ENCODE measurements at places on chromosomes 7 and 10. TPM values are rescaled to one million over a fixed set of nuclear protein-coding genes. Genes with fewer than 3 reads are reported as not detected.

DNA sequence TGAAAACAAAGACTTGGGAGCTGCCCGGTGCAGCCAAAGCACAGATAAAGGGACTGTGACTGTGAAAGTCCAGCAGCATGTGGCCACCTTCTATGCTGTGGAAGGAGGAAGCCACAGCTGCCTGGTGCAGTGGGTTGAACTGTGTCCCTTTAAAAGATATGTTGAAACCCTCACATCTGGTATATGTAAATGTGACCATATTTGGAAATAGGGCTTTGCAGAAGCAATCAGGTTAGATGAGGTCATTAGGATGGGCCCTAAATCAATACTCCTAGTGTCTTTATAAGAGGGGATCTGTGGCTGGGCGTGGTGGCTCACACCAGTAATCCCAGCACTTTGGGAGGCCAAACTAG, 136.9 kb downstream of the GLI3 start:
- DNase-seq, result no peak

DNA sequence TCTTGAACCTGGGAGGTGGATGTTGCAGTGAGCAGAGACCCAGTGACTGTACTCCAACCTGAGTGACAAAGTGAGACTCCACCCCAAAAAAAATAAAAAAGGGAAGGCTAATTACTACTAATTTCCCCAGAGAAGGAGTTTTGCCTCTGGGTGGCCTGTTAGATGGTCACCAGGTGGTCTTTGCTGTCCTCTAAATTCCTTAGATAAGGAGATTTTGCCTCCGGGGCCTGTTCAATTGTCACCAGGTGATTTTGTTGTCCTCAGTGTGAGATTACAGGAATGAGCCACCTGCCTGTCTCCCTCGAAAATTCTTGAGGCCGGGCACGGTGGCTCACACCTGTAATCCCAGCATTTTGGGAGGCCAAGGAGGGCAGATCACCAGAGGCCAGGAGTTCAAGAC, 24.4 kb upstream of the ZMIZ2 start:
- no peak for DNase-seq

- no peak for DNase-seq
These were observed 74.6 kb downstream of the PPP1R17 start for GRCh38 chr7:31761646-31762045.

- DNase-seq, result no peak
These were observed 50.6 kb upstream of the SMNDC1 start for GRCh38 chr10:110355141-110355831.

GRCh38 chr10:71597821-71598498, 121.6 kb downstream of the C10orf105 start:
- peak; percentile 47 for DNase-seq

GRCh38 chr7:143286522-143286890, 1.6 kb upstream of the CASP2 start:
- DNase-seq, result no peak

DNA sequence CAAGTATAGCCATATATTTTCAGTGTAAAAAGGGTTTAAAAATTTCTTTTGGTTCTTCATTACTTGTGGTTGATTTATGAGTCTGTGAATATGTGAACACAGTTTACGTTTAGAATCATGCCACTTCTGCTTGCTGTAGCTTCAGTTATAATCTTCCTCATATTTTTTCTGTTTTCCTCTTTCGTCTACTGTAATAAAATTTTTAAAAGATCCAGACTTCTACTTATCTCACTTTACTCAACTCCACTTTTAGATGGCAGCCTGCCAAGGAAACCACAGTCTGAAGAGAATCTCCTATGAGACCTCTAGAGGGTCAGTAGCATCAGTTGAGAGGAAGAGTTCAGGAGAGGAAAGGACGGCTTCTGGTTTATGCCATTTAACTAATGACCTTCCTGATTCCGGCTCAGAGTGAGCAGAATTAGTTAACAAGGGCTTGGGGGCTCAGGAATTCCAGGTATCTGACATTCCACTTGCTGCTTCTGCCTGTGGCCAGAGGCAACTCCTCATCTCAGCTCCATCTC, 21.4 kb downstream of the CREB5 start:
- DNase-seq, result no peak

DNA sequence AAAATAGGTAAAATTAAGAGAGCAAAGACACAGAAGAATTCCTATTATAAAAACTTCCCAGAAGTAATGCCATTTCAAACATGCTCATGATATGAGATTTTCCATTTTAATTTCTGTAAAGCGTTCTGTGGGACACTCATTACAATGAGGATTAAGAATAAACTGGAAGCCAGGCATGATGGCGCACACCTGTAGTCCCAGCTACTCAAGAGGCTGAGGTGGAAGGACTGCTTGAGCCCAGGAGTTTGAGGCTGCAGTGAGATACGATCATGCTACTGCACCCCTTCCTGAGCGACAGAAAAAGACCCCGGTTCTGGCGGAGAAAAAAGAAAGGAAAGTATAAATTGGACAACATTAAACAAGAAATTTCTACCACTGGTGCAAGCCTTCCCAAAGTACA, 1.5 kb downstream of the DNA2 start:
- no peak for DNase-seq

GRCh38 chr7:137661634-137662033, 185.1 kb downstream of the DGKI start:
- no peak for DNase-seq

DNA sequence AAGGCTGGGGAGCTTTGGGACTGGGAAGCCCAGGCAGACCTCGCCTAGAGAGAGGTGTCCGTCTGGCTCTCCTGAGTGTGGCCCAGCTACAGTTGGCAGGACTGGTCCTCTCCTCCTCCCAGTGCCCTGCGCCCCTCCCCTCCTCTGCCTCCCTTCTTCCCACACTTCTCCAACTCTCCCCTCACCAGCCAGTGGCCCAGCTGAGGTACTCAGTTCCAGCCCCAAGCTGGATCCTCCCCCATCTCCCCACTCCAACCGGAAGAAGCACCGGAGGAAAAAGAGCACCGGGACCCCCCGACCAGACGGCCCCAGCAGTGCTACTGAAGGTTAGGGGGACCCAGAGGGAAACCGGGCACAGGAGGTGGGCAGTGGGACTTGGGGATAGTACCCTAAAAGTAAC, 27.7 kb downstream of the GBX1 start:
- DNase-seq, result no peak

GRID1 gene
- total RNA-seq, result 12.6 TPM

BAIAP2L1 gene
- under 0.01 TPM for total RNA-seq

NCF1 gene
- total RNA-seq, result under 0.01 TPM

SPDYE16 gene
- 0.41 TPM for total RNA-seq

FAM25G gene
- total RNA-seq, result not detected

LIPJ gene
- total RNA-seq, result 3.7 TPM

Data from frontal cortex (tissue), 4 donors.